ENCODE measurements at places on chromosomes 7 and 10.

DNA sequence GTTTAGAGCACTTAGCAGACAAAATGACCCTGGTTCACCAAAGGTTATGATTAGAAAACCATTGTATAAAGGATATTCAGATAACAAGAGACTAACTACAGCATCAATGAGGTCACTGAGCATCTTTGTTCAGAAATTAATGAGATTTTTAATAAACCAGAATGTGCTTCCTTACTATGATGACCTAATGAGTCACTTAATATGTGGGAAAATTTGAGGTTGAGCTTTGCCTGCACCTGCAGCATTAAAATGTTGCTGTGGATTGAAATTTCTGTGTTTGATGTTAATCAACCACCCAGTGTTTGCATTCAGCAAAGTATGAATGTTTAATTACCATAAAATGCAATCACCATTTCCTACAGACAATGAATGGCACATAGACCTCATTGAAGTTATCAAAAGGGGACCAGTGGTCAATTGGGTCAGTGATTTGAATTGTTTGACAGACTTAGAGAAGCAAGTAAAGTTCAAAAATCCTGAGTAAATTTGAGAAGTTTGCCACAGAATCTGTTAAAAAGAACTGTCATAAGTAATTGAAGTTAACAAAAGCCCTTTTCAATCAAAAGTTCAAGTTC lies 45.8 kb downstream of the EXOC6 start:
- no peak for DNase-seq

DNA sequence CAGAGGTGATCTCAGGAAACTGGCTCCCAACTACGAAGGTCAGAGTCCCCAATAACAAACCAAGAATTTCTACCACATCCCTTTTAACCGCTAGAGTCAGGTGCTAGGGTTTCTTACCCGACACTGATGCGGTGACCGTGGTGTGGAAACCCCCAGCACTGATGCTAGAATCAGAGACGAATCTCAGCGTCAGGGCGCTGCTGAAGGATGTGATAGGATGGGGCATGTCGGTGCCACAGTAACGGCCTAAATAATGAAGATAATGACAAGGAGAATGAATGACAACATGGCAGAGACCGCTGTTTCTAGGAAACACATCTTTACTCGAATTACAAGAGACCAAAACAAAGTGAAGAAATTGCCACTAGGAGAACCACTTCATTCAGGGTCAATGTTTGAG lies 131.1 kb upstream of the RSU1 start:
- DNase-seq: peak; percentile 68

GRCh38 chr7:122556873-122557542 lies 141.9 kb downstream of the RNF133 start:
- no peak for DNase-seq

GRCh38 chr10:88911851-88912250 lies 31.8 kb downstream of the STAMBPL1 start:
- DNase-seq: no peak

DNA sequence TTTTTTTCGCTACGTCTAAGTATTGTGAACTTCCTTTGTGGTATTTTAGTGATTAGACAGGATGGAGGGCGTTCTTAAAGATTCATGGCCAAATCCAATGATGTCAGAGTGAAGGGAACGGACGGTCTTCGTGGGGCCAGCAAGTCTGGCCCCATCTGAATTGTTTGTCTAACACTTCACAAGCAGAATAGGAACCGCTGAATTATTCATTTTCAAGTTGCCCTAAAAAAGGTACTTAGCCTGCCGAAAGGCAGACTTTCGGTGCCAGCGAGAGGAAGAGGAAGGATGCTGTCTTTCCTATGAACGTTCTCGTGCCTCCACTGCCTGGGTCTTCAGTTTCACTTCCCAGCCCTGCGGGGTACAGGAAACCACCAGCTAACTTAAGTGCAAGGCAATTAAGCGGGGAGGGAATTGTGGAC lies 145.7 kb upstream of the SH2B2 start:
- DNase-seq: peak; percentile 17

GRCh38 chr10:130193033-130193432 lies 56.8 kb downstream of the GLRX3 start:
- no peak for DNase-seq

DNA sequence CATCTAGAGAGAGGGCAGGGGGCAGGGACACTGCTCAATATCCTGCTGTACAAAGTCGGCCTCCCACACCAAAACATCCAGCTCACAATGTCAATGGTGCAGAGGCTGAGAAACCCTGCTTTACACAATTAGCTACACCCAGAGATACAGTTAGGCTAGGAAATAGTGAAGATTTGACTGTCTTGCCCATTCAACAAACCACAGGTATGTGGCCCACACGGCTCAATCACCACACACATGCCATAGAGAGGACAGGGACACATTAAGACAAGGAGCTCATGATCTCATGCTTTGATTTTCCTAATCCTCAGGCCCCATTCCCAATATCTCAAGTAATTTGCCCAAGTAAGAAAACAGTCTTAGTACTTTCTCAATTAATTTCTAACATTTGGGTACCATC lies 110.4 kb downstream of the OSBPL3 start:
- DNase-seq: no peak

- DNase-seq: no peak
Measured at GRCh38 chr10:14332903-14333302, 2.2 kb upstream of the FRMD4A start.

GRCh38 chr7:36309716-36310115 lies 79.9 kb upstream of the ANLN start:
- no peak for DNase-seq

- DNase-seq: no peak
Measured at GRCh38 chr7:76257973-76258372, 44.5 kb upstream of the HSPB1 start.

- DNase-seq: no peak
Measured at GRCh38 chr7:127803626-127804025, 151.6 kb downstream of the SND1 start.

DNA sequence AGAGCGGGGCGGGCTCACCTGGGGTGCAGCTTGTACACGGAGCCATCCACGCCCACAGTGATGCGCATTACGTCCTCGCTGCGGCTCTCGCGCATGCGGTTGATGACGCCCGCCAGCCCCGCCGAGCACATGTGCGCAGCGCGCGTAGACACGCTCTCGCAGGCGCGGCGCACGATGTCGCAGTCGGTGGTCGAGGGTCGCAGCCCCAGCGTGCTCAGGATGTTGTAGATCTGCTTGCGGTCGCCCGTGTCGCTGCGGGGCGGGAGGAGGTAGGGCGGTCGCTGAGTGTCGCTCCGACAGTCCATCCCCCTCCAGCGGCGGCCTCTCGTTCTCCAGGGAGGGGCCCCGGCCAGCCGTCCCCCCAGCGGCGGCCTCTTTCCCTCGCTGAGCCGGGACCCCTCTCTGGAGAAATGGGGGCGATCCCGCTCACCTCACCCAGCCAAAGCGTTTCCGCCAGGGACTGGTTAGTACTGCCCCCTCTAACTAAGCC lies 4.4 kb upstream of the MYL7 start:
- peak; percentile 68 for DNase-seq

GRCh38 chr7:33932832-33933468 lies 27.6 kb downstream of the BMPER start:
- peak; percentile 58 for DNase-seq

DNA sequence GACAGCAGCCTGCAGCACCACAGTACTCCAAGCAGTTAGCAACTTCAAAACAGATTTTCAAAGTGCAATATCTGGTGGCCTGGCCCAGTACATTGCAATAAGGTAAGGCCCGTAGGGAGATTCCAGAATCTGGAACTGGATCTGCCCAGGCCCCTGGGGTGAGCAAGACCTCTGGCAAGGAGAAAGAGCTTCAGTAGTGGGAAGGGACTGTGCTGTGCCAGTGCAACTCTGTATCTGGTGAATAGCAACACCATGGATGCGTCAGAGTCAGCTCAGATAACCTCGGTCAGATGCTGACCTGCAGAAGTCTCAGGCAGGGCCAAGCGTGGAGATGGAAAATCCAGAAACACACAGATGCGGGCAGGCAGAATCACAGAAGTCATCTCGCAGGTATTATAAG lies 30.3 kb downstream of the ELMO1 start:
- DNase-seq: no peak

GRCh38 chr10:85168243-85168642 lies 839.9 kb downstream of the CCSER2 start:
- no peak for DNase-seq

DNA sequence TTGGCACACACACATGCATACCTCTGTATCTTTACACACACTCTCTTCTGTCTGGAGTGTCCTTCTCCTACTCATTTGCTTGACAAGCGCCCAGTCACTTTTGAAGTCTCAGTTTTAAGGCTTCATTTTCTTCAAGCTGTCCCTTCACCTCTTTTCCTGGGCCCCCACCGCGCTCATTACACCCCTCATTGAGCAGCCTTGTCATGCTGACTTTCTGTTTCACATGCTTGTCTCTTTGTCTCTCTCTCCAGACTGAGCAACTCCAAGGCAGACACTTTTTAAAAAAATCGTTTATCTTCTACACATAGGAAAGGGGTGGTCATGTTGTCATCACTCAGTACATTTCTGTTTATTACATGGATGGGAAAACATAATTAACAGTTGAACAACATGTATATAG lies 225.2 kb upstream of the FZD1 start:
- DNase-seq: no peak

- DNase-seq: no peak
Measured at GRCh38 chr10:79142064-79142491, 73.3 kb downstream of the ZMIZ1 start.

- no peak for DNase-seq
Measured at GRCh38 chr7:24800667-24801066, 43.4 kb upstream of the GSDME start.

GRCh38 chr10:78829565-78829964 lies 239.2 kb upstream of the ZMIZ1 start:
- DNase-seq: no peak

- no peak for DNase-seq
Measured at GRCh38 chr7:28533731-28534531, 121.6 kb downstream of the CREB5 start.

GRCh38 chr10:15856328-15857015 lies 3.8 kb downstream of the MINDY3 start:
- DNase-seq: no peak

DNA sequence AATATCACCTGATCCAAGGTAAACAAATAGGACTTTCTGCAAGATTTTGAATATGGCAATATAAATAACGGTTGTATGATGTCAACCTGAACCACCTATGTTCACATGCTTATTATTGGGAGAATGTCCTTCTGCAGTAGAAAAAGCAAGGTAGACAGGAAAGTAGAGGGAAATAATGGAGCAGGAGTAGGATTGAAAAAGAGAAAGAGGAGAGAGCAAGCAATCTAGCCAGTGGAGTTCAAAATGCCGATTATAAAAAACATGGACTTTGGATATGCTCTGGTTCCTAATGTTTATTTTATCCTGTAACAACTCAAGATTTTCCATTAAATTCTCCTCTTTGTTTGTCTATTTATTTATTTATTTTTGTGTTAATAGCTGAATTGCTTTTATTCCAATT lies 878.0 kb upstream of the KCND2 start:
- no peak for DNase-seq

- no peak for DNase-seq
Measured at GRCh38 chr7:97133159-97133558, 15.7 kb downstream of the SDHAF3 start.

DNA sequence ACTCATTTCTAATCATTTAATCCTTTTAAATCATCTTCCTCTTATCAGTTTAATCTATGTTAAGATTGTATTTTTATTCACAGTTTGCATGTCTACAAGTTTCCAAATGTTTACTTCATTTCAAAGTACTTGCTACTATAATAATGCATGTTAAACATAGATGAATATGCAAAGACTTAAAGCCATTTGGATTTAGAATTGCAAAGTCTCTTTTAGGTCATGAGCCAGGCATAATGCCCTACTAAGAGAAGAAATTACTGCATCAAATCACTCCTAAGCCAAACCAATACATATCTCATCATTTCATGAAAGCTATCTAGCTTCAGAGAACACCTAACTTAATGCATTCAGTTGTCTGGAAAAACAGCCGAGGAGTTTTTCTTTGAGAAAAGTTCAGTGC lies 266.1 kb downstream of the PRKG1 start:
- DNase-seq: no peak

DNA sequence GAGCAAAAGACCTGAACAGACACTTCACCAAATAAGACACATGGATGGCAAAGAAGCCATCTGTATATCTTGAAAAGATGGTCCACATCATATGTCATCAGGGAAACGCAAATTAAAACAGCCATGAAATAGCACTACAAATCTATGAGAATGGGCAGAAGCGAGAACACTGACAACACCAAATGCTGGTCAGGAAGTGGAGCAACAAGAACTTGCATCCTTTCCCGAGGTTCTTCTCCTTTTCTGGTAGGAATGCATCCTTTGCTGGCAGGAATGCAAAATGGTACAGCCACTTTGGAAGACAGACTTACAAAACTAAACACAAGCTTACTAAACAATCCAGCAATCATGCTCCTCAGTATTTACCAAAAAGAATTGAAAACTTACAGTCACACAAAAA lies 60.0 kb downstream of the PIK3AP1 start:
- no peak for DNase-seq

- no peak for DNase-seq
Measured at GRCh38 chr10:5557799-5558771, 33.3 kb downstream of the CALML3 start.

DNA sequence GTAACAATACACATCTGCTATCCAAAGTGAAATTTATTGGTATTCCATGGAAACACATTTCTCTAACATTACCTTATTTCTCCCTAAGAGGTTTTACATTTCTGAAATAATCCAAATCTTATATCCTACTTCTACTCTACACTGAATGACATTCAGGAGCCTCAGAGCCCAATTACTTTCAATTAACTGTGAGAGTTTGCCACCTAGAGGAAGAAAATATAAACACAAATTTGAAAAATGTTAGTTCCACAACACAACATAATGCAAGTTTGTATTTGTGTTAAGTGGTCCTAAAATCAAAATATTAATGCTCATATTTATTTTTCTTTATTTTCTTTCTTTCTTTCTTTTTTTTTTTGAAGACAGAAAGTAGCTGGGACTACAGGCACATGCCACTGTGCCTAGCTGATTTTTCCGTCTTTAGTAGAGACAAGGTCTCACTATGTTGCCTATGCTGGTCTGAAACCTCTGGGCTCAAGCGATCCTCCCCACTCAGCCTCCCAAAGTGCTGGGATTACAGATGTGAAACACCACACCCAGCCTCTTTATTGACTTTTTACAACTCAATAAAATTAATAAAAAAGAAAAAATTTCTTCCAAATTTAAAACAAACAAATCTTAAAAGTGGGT lies 46.0 kb downstream of the ATAD1 start:
- DNase-seq: peak; percentile 32

GRCh38 chr7:156505876-156506275 lies 134.7 kb upstream of the RNF32 start:
- no peak for DNase-seq

- DNase-seq: no peak
Measured at GRCh38 chr10:13039761-13040160, 38.2 kb upstream of the CCDC3 start.

DNA sequence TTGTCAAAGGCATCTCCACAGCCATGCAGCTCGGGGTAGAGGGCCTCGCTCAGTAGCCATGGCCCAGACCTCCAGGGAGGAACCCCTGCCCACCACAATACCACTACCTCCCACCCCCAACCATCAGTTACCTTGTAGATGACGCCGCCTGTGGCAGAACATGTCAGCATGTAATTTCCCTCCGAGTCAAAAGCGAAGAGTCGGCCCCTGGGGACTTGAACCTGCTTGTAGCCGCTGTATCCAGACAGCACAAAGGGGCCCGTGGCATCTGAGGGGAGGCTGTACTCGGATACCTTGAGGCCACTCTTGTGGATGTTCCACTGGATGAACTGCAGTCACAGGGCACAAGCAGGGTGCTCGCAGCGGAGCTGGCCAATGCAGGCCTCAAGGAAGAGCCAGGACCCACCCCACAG lies 16.3 kb upstream of the CYREN start:
- DNase-seq: no peak
